T-helper 17 cell (primary cell): ENCODE measurements at places on chromosomes 12 and 14. TPM values are rescaled to one million over a fixed set of nuclear protein-coding genes. Genes with fewer than 3 reads are reported as not detected.

The MANSC4 gene
- total RNA-seq, result not detected

DNA sequence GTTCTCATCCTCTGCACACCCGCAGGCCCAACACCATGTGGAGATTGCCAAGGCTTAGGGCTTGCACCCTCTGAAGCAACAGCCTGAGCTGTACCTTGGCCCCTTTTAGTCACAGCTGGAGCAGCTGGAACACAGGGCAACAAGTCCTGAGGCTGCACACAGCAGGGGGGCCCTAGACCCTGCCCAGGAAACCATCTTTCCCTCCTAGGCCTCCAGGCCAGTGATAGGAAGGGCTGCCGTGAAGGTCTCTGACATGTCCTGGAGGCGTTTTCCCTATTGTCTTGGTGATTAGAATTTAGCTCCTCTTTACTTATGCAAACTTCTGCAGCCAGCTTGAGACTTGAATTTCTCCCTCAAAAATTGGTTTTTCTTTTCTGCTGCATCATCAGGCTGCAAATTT is 373.5 kb upstream of the CLEC14A start:
- no peak overlapping the region for H3K27ac ChIP-seq
- no peak for DNase-seq
- H3K27me3 ChIP-seq, result no peaks in the 10 kb centered on the region

- H3K4me3 ChIP-seq, result no peak overlapping the region
- no peak overlapping the region for H3K27ac ChIP-seq
- no peak for DNase-seq
- H3K27me3 ChIP-seq, result no peaks in the 10 kb centered on the region
- peaks cover 2% of the 10 kb centered on the region for H3K36me3 ChIP-seq
- H3K4me1 ChIP-seq, result peaks cover 11% of the 10 kb centered on the region
Measured at GRCh38 chr12:113862590-113863454, 103.3 kb downstream of the RBM19 start.

The PRPH gene
- total RNA-seq, result not detected

DNA sequence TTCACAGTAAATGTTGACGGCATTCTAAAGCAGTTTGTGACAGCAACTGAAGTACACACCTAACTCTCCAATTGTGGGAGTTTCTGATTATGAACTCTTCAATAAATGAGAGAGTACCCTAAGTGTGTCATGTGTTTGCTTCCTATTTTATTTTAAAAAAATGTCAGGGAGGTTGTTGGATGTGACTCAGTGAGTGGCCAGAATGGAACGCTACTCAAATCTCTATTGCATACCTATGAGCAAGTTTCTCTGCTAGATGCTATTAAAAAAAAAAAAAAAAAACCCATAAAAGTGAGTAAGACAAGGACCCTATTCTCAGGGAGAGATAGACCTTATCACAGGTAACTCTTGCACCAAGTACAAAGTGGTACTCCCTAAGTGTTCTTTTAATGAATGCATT is 256.6 kb downstream of the BTG1 start:
- H3K36me3 ChIP-seq, result no peaks in the 10 kb centered on the region
- H3K4me1 ChIP-seq, result peaks cover 2% of the 10 kb centered on the region
- no peak overlapping the region for H3K4me3 ChIP-seq
- H3K27ac ChIP-seq, result no peak overlapping the region
- no peak for DNase-seq
